ENCODE measurements at places on chromosomes 2 and 18. TPM values are rescaled to one million over a fixed set of nuclear protein-coding genes. Genes with fewer than 3 reads are reported as not detected.

Gene HRH4
- 0.06 TPM for polyA plus RNA-seq

Gene RIT2
- not detected for polyA plus RNA-seq

Gene CRACDL
- polyA plus RNA-seq, result 1.7 TPM

Gene CHRND
- polyA plus RNA-seq, result not detected

DNA sequence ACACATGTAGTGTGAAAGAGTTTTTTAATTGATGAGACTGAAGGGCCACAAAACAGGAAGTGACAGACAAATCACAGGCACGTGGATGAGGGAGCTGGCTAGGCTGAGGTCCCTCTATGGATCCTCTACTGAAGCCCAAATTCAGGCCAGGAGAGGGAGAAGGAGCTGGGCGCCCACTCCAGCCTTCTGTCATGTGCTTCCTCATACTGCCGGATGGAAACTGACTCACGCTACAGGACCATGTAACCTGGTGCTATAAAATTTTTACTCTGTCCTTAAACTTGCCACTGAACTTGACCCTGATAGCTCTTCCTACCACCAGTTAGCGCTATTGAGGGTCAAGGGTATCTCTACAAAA is 31.3 kb downstream of the PSTPIP2 start:
- peaks cover 2% of the 10 kb centered on the region for H3K4me1 ChIP-seq
- H3K27me3 ChIP-seq, result no peaks in the 10 kb centered on the region
- no peak overlapping the region for H3K4me3 ChIP-seq
- no peak overlapping the region for H3K27ac ChIP-seq

DNA sequence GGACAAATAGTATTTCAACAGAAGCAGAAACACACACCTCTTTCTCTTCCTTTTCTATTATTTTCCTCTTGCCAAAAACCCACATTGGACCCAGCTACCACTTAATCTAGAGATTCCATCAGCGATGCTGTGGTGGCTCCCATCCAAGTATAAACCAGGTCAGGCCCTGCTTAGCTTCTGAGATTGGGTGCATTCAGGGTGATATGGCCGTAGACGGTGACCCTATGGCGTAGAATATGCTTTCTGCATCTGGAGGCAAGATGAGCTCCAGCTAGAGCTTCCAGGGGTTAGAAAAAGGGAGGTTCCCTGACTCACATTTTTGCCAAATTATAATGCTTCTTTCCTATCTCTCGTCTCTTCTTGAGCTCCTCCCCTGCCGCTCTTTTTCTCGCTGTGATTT is 66.5 kb downstream of the TNP1 start:
- no peaks in the 10 kb centered on the region for H3K27me3 ChIP-seq
- H3K27ac ChIP-seq, result peak overlapping the region; percentile 24
- no peaks in the 10 kb centered on the region for H3K36me3 ChIP-seq
- H3K4me1 ChIP-seq, result peaks cover 15% of the 10 kb centered on the region
- H3K4me3 ChIP-seq, result no peak overlapping the region
